K562 (cell line): ENCODE measurements at places on chromosomes 2 and 18.

DNA sequence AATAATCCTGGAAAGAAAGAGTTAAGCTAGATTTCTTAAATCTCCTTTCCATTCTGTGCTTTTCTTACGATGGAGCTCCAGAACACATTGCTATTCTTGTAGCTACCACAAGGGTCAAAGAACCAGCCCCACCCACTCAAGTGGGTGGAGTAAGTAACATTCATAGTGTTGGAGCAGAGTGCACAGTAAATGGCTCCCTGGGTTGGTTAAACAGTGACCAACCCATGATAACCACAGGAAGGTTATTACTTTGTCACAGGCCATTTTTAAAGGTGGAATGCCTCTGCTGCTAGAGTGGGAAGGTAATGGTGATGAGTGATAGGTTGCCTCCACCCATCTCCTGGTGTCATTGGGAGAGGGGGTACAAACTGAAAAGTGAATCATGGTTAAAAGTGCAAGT, 13.9 kb downstream of the ARPC2 start:
- DNase-seq, result no peak

GRCh38 chr2:46376586-46376985, 79.4 kb downstream of the EPAS1 start:
- DNase-seq, result no peak

GRCh38 chr2:215843579-215843978, 169.8 kb downstream of the MREG start:
- no peak for DNase-seq

DNA sequence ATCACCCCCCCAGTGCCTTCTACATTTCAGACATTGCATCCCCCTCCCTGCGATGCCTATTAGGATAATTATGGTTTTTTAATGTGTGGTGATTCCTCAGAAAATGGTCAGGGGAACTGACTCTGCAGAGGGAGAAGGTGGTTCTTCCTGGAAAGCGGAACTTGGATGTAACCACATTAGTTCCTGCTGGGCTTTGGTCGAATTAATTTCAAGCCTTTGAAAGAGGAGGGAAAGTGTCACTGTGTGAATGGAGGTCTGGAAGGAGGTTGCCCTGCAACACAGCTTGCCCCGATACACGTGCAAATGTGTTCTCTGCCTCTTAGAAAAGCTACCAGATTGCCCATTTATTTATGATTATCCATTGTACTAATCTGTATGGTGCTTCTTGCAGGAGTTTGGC, 63.2 kb upstream of the TPO start:
- DNase-seq, result no peak
